Spleen (tissue), 13 donors: ENCODE measurements at places on chromosomes 2 and 18. TPM values are rescaled to one million over a fixed set of nuclear protein-coding genes. Genes with fewer than 3 reads are reported as not detected.
A peak's percentile ranks its signal among the peaks of the same experiment; 100 is the strongest.

The SERPINB12 gene
- total RNA-seq = not detected

DNA sequence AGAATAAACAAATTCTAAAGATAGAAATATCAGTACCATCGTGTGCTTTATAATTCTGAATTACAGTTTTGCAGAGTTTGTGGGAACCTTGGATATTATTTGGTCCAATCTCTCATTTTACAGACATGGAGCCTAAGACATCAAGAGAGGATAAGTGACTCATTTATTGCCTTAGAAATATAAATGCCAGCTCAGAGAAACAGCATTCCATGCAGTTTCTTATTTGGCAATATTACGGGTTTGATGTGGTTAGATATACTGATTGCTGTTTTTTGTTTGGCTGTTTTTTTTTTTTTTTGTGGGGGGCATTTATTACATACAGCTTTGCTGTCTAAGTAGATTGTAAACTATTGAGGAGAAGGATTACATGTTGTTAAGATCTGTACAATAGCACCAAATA, 1241.1 kb upstream of the LRRTM1 start:
- DNase-seq = no peak
- H3K36me3 ChIP-seq = no peaks in the 10 kb centered on the region
- no peak overlapping the region for H3K27ac ChIP-seq
- no peaks in the 10 kb centered on the region for H3K27me3 ChIP-seq
- no peak overlapping the region for H3K4me3 ChIP-seq

GRCh38 chr2:194867328-194867727, 789.7 kb upstream of the SLC39A10 start:
- no peaks in the 10 kb centered on the region for H3K36me3 ChIP-seq
- H3K27me3 ChIP-seq = no peaks in the 10 kb centered on the region
- H3K27ac ChIP-seq = no peak overlapping the region

DNA sequence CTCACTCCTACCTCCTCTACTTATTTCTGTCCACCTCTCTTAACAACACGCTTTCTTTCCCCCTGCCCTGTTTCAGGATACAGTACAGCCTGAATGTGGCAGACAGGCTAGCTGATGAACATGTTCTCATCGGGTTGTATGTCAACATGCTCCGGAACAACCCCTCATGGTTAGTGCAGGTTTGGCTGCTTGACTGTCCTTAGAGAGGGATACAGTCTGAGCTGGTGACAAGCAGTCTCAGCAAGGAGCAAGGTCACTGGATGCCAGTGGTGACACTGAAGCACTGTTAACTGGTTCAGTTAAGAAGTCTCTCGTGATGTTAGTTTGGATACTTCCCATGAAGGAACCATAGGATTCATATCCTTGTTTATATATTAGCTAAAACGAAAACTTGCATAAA, 128.6 kb downstream of the DTNA start:
- H3K4me3 ChIP-seq = no peak overlapping the region
- no peaks in the 10 kb centered on the region for H3K27me3 ChIP-seq
- no peaks in the 10 kb centered on the region for H3K4me1 ChIP-seq
- H3K27ac ChIP-seq = no peak overlapping the region
- H3K36me3 ChIP-seq = no peaks in the 10 kb centered on the region
- no peak for DNase-seq

GRCh38 chr2:190099890-190100697, 37.6 kb upstream of the MSTN start:
- H3K4me1 ChIP-seq = no peaks in the 10 kb centered on the region
- H3K4me3 ChIP-seq = no peak overlapping the region
- no peaks in the 10 kb centered on the region for H3K27me3 ChIP-seq
- H3K36me3 ChIP-seq = no peaks in the 10 kb centered on the region

- no peaks in the 10 kb centered on the region for H3K36me3 ChIP-seq
- H3K27me3 ChIP-seq = no peaks in the 10 kb centered on the region
- no peak overlapping the region for H3K27ac ChIP-seq
- DNase-seq = peak; percentile 20
- H3K4me1 ChIP-seq = no peaks in the 10 kb centered on the region
These were observed 9.4 kb downstream of the NEU2 start for GRCh38 chr2:233041722-233042323.

The ANKRD62 gene
- total RNA-seq = not detected

GRCh38 chr2:11711751-11712150, 34.7 kb upstream of the LPIN1 start:
- no peak for DNase-seq
- no peaks in the 10 kb centered on the region for H3K27me3 ChIP-seq
- peaks cover 1% of the 10 kb centered on the region for H3K4me1 ChIP-seq
- H3K27ac ChIP-seq = no peak overlapping the region

- no peaks in the 10 kb centered on the region for H3K4me1 ChIP-seq
- no peak overlapping the region for H3K4me3 ChIP-seq
- H3K27ac ChIP-seq = no peak overlapping the region
- DNase-seq = peak; percentile 62
- peaks cover 38% of the 10 kb centered on the region for H3K27me3 ChIP-seq
These were observed 54.8 kb upstream of the HDAC4 start for GRCh38 chr2:239455436-239456203.
